DND-41 (cell line): ENCODE measurements at places on chromosomes 7 and 10.

GRCh38 chr10:42888504-42889095 is 106.0 kb downstream of the BMS1 start:
- no peak for DNase-seq

- DNase-seq: no peak
Measured at GRCh38 chr7:42247301-42247700, 10.3 kb upstream of the GLI3 start.

GRCh38 chr7:157937406-157937805 is 600.6 kb downstream of the DNAJB6 start:
- DNase-seq: no peak

- DNase-seq: no peak
Measured at GRCh38 chr10:93267521-93267920, 193.8 kb downstream of the CYP26A1 start.

- no peak for DNase-seq
Measured at GRCh38 chr10:124546957-124547646, 85.5 kb downstream of the LHPP start.

DNA sequence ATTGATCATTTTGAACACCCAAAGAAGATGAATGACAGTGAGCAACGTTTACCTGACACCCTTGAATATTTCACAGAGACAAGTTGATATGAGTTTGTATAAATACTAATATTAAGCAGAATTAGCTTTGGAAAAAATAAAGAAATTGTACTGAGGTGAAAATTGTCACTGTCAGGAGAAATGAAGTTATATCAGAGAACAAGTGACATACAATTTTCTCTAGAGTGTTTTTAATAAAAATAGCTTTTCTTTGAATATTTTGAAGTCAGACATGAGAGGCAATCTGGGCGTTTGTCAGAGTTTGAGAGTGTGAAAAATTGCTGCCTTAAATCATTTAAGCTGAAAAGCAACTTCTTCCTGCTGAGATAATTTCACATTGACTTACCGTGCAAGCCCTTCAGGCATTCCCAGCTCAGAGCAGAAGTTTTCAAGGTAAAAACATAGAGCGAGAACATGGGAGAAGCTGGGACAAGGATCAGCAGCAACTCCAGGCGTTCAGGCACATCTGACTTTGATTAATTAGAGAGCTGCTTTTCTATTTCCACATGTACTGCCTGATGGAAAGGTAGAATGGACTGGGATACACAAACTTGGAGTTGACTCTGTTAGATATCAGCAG is 535.9 kb downstream of the TFEC start:
- no peak for DNase-seq

GRCh38 chr7:107384025-107384424 is 85.8 kb upstream of the GPR22 start:
- no peak for DNase-seq

DNA sequence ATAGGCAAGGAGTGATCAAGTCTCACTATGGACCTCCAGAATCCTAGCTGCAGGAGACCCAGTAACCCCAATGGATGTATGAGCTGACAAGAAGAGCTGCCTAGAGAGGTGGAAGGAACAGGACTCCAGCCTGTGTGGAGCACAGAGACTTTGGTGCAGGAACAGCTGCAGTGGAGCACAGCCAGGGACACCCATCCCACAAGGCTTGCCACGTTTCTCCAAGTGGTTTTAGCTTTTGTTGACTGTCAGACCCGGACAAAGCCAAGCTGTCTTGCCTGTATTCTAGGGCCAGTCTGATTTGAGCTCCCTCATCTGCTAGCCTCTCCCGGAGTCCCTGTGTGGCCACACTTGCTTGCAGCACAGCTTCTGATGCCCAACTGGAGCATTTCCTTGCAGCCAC is 224.7 kb downstream of the CHRM2 start:
- DNase-seq: no peak

- DNase-seq: no peak
Measured at GRCh38 chr10:72038458-72039001, 49.8 kb downstream of the SPOCK2 start.
